Activated T-helper 2 cell treated with anti-CD3 and anti-CD28 coated beads, Interferon-gamma antibody, Interleukin-2, Interleukin-4, amounts not matched to agents 10 μg/mL and 5 μg/mL and 100 μg/mL, durations not matched to agents 14 hours and 24 hours and 36 hours (primary cell): ENCODE measurements at places on chromosomes 4 and X.

GRCh38 chr4:55752810-55753209, 66.8 kb upstream of the EXOC1L start:
- DNase-seq: no peak

DNA sequence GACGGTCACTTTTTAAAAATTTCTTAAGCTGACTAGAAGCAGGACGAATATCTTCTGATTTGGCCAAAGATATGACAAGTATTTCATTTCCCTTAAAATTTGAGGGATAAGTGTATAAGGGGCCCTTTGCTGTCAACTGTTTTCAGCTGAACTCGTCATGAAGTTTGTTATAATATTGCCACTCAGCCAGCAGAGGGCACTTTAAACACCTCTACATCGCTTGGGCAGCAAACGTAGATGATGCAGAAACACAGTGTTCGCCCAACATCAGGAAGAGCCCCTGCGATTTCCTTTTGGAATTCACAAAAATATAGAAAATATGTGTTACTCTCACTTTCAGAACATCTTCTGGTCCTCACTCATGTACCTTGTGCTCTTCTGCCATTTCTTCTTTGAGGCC, 435.7 kb upstream of the FMR1 start:
- DNase-seq: no peak

DNA sequence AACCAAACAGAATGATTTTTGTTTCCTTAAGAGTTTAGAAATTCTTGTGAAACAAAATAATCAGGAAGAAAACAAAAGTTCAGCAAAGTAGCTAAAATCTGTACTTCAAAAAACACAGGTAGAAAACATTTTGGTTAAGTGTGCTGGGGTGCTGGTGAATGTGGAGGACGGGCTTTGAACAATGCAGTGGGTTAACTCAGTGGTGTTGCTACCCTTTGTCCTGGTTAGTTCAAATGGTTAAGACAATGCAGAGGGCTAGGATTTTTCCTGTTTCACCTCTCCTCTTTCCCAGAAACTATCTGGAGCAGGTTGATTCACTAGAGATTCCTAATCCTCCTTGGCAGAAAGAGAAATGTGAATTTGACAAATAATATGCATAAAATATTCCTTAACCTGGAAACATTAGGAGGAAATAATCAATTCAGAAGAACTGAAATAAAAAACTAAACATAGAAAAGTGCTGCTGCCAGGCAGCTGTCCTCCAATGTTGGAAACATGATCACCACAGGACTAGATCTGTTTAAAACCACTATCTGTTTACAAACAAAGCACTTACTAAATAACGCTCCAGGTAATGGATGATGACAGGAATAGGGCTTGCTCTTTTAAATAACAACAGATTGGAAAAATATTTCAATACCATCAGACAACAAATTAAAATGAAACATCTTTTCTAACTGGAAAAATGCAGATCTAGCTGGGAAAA, 148.9 kb downstream of the MAML3 start:
- DNase-seq: no peak

DNA sequence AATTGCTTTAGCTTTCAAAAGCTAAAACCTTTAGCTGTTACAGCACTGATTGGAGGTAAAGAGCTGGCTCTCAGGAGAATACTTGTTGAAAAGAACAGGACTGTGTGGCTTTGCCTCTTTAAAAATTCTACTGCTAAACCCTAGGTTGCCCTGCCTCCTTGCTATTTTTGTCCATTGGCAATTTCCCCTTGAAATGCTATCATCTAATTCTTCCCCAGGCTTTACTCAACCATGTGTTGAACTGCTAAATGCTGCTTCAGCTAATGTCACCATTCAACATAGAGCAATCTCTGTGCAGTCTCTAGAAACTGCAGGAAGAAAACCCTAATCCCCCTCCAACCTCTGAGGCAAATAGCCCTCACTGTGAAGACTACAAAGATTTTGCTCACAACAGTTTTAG, 203.7 kb upstream of the ARX start:
- no peak for DNase-seq

GRCh38 chr4:46594661-46595060, 204.7 kb upstream of the GABRA2 start:
- no peak for DNase-seq

DNA sequence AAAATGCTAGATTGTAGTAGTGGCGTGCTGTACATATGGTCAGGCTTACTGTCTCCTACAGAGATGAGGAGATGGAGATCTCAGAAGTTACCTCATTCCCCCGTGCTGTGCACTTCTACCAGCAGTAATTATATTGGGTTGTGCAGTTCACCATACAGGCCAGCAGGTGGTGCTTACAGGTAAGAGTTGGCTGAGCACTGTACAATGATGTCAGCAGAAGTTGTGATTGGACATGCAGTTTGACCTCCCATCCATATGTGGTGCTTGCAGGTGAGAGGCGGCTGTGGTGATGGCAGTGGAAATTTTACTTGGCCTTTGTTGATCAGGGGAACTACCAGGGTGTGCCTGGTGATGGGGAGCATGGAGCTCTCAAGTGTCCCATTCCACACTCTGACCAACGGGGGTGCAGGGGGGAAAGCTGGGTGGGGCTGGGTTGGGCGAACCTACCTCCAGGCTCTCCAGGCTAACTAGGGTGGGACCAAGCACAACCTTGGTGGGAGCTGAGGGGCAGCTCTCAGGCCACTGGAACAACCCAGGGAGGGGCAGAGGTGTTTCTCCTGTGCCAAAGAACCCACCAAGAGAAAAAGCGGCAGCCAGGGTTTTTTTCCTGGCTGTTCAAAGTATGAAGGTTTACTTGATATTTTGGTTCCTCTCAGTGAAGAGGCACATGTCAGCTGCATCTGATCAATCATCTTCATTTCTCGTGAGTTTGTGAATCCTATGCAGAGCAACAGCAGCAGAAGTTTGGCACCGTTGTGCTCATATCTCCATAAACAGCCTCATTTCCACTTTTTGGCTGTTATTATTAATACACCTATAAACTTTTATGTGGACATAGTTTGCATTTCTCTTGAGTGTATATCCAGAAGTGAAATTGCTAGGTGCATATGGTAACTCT, 73.8 kb upstream of the FREM3 start:
- DNase-seq: peak; percentile 21

- no peak for DNase-seq
Measured at GRCh38 chrX:19616959-19617358, 101.7 kb upstream of the MAP3K15 start.

- DNase-seq: no peak
Measured at GRCh38 chr4:183993676-183994075, 88.6 kb downstream of the STOX2 start.

DNA sequence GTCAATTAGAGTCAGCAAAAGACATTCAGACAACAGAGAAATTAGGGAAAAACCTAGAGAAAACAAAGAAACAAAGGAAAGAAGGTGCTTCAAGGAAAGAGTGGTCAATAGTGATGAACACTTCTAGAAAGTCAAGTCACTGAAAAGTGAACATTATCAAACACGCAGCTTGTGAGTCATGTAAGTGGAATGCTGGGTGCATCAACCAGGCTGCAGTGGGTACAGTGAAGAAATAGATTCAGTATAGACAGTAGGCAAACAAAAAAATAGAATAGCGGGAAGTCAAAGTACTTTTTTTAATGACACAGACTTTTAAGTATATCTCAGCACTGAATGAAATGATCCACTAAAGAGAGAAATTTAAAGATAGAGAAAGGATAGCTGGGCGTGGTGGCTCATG, 245.8 kb downstream of the ARHGAP24 start:
- DNase-seq: no peak

DNA sequence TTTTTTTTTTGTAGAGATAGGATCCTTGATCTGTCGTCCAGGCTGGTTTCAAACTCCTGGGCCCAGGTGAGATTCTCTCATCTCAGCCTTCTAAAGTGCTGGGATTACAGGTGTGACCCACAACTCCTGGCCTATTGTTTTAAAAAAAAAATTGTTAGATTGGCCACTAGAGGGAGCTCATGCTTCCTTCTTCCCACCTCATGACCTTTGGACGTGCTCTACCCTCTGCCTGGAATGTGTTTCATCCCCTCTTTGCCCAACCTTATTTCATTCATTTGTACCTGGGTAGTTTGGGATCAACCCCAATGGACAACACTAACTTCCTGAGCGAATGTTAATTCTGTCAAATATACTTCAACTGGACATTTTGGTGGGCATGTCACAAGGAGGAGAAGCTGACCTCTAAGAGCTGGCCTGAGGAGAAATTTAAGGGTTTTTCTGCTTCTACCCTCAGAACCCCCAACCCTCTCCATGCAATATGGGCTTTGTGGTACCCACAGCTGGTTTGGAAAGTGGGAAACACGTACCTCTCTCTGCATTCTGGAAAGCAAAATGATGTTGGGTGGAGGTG, 6.4 kb downstream of the PPEF2 start:
- no peak for DNase-seq

DNA sequence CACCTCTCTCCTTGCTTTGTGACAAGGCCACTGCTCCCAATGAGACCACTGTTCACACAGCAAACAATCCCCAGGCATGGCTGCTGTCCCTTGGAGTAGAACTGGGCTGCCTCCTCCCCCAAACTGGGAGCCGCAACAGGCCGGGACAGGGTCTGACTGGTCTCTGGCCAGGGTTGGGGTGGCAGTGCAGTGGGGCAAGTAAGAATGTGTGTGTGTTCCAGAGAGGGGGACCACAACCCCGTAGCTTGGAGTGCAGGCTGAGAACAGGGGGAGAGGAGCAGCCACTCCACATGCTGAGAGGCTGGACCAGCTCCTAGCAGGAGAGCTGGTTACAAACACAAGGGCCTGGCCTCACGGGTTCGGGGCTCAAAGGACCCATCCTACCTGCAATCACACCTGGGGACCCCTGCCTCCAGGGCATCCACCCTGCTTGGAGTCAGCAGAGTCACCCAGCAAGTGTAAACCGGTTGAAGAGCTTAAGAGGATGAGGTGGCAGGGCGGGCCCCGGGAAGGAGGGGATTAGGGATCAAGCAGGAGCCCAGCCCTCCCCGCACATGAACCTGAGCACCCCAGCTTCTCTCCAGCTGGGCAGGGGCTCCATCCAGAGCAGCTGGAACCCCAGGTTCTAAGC, 3.8 kb upstream of the ZNF185 start:
- no peak for DNase-seq

GRCh38 chr4:6275898-6276806, 6.5 kb downstream of the WFS1 start:
- no peak for DNase-seq

- no peak for DNase-seq
Measured at GRCh38 chr4:14309431-14309830, 681.9 kb upstream of the BOD1L1 start.

- no peak for DNase-seq
Measured at GRCh38 chr4:185504098-185505047, 30.9 kb downstream of the PDLIM3 start.

DNA sequence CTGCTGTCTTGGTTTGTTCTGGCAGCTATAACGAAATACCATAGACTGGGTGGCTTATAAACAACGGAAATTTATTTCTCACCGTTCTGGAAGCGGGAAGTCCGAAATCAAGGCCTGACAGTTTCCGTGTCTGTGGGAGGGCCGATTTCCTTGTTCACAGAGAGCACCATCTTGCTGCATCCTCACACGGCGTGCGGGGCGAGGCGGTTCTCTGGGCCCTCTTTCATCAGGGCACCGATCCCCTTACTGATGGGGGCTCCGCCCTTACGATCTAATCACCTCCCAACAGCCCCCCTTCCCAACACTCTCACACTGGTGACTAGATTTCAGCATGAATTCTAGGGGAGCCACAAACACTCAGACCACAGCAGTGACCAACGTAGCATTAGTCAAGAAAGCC, 578.3 kb upstream of the FAT1 start:
- no peak for DNase-seq
